ENCODE measurements at places on chromosomes 12 and 14.

- DNase-seq: peak; percentile 13
- H3K36me3 ChIP-seq: no peaks in the 10 kb centered on the region
- no peak overlapping the region for H3K4me3 ChIP-seq
- H3K27ac ChIP-seq: no peak overlapping the region
- H3K4me1 ChIP-seq: peaks cover 6% of the 10 kb centered on the region
- no peaks in the 10 kb centered on the region for H3K27me3 ChIP-seq
Observed at GRCh38 chr14:28323951-28324741, 442.4 kb upstream of the FOXG1 start.

GRCh38 chr12:115660211-115660805 lies 617.2 kb downstream of the MED13L start:
- no peaks in the 10 kb centered on the region for H3K36me3 ChIP-seq
- no peaks in the 10 kb centered on the region for H3K4me1 ChIP-seq
- no peaks in the 10 kb centered on the region for H3K27me3 ChIP-seq
- no peak overlapping the region for H3K27ac ChIP-seq

DNA sequence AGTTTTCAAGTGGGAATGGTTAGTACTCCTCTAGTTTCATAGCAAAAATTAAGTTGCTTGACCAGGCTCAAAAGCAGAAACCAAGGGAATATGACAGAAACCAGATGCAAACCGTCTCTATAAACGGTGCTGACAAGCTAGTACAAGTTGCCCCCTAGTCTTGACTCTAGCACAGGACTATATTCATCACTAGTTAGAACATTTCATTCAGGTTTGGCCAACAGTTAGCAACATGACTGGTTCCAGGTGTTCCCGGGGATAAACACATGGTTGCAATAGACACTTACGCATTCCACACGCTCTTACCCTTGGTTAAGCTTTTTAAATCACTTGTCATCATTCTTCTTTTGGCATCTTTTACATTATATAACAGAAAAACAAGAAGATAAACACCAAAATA lies 103.6 kb downstream of the SCFD1 start:
- no peaks in the 10 kb centered on the region for H3K4me1 ChIP-seq
- no peak overlapping the region for H3K27ac ChIP-seq
- no peaks in the 10 kb centered on the region for H3K27me3 ChIP-seq

- H3K4me3 ChIP-seq: no peak overlapping the region
- no peak for DNase-seq
- H3K4me1 ChIP-seq: no peaks in the 10 kb centered on the region
- H3K27ac ChIP-seq: no peak overlapping the region
Observed at GRCh38 chr12:52122540-52122871, 43.0 kb downstream of the SMIM41 start.

DNA sequence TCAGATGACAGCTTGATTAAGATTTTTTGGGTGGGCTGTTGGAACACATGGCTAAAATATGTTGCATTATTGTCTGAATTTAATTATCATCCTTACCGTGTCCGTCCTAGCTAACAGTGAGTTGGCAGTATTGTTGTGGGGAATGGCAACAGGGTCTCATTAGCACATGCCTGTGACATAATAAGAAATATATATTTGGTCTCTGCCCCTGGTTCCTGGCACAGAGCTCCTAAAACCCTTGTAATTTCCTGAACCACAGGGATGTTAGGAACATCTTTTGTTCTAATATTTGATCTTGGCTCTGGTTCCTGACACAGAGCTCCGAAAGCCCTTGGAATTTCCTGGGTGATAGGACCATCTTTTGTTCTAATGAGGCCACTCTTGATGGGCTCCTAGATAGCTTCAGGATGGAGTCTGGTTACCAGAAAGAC lies 76.0 kb downstream of the SYNE2 start:
- H3K4me3 ChIP-seq: no peak overlapping the region
- no peaks in the 10 kb centered on the region for H3K36me3 ChIP-seq
- no peaks in the 10 kb centered on the region for H3K4me1 ChIP-seq
- H3K27me3 ChIP-seq: no peaks in the 10 kb centered on the region
- no peak overlapping the region for H3K27ac ChIP-seq

DNA sequence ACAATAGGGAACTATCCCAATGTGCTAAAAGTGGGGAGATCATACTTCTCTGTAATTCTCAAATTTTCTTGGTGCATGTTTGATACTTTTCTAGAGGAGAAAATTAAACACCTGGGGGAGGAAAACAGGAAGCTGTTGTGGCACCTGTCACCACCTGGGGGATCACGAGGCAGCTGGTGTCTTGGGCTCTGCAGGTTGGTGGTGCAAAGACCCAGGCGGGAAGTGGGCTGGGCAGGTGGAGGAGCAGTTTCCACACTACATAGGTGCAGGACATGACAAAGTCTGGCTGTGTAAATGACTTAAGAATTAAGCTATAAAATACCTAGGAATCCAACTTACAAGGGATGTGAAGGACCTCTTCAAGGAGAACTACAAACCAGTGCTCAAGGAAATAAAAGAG lies 23.2 kb downstream of the PEX5 start:
- no peak for DNase-seq
- no peaks in the 10 kb centered on the region for H3K27me3 ChIP-seq
- no peak overlapping the region for H3K27ac ChIP-seq
- H3K4me3 ChIP-seq: no peak overlapping the region

DNA sequence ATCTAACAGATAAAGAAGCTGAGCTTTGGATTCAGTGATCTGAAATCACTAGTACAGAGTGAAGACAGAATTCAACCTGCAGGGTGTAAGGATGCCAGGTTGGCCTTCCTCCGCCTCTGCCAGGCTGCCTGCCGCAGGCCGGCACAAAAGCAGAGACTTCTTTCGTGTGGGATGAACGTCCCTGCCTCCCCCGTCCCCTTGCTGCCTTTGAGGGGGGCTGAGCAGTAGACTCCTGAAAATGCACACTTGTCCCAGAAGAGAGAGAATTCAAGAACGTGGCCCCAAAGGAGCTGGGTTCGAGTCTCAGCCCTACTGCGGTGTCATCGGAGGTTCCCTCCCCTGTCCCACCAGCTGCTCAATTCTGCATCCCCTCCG lies 154.3 kb downstream of the BCL11B start:
- H3K4me3 ChIP-seq: no peak overlapping the region
- no peak overlapping the region for H3K27ac ChIP-seq
- DNase-seq: no peak
- H3K36me3 ChIP-seq: no peaks in the 10 kb centered on the region
- H3K27me3 ChIP-seq: peaks cover 26% of the 10 kb centered on the region
- H3K4me1 ChIP-seq: no peaks in the 10 kb centered on the region

- no peak overlapping the region for H3K27ac ChIP-seq
- DNase-seq: no peak
- no peak overlapping the region for H3K4me3 ChIP-seq
- peaks cover 3% of the 10 kb centered on the region for H3K36me3 ChIP-seq
Observed at GRCh38 chr12:94326234-94326633, 133.4 kb downstream of the CEP83 start.

- no peaks in the 10 kb centered on the region for H3K27me3 ChIP-seq
- H3K36me3 ChIP-seq: no peaks in the 10 kb centered on the region
- peak; percentile 75 for DNase-seq
- no peak overlapping the region for H3K27ac ChIP-seq
- peaks cover 17% of the 10 kb centered on the region for H3K4me1 ChIP-seq
Observed at GRCh38 chr14:90523544-90523943, 126.7 kb downstream of the CALM1 start.

DNA sequence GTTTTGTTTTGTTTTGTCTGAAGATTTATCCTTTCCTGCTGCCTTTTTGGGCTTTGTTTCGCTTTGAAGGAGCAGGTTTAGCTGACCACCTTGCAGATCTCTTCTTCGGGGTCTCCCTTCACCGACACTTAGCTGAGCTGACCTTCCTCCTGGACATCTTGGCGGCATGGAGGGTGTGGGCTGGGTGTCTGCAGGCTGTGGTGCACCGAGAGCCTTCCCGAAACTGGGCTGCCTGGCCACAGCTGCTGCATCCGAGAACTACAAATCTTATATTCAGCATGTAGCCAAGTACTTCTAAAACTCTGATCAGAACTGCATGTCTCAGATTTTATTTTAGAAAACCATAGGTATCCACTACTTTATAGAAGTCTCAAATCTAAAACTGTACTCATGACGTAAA lies 84.9 kb downstream of the PPFIBP1 start:
- H3K36me3 ChIP-seq: no peaks in the 10 kb centered on the region
- peaks cover 8% of the 10 kb centered on the region for H3K4me1 ChIP-seq
- H3K4me3 ChIP-seq: no peak overlapping the region

DNA sequence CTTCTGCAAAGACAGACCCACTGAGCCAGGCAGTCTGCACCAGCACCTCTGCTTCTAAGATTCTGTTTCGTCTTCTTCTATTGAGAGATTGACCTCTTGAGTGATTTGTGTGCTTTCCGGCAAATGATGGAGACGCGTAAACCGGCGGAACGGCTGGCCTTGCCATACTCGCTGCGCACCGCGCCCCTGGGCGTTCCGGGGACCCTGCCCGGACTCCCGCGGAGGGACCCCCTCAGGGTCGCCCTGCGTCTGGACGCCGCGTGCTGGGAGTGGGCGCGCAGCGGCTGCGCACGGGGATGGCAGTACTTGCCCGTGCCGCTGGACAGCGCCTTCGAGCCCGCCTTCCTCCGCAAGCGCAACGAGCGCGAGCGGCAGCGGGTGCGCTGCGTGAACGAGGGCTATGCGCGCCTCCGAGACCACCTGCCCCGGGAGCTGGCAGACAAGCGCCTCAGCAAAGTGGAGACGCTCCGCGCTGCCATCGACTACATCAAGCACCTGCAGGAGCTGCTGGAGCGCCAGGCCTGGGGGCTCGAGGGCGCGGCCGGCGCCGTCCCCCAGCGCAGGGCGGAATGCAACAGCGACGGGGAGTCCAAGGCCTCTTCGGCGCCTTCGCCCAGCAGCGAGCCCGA lies 703 bp downstream of the ASCL4 start:
- no peak for DNase-seq
- H3K36me3 ChIP-seq: no peaks in the 10 kb centered on the region
- H3K4me3 ChIP-seq: no peak overlapping the region
- H3K4me1 ChIP-seq: no peaks in the 10 kb centered on the region

DNA sequence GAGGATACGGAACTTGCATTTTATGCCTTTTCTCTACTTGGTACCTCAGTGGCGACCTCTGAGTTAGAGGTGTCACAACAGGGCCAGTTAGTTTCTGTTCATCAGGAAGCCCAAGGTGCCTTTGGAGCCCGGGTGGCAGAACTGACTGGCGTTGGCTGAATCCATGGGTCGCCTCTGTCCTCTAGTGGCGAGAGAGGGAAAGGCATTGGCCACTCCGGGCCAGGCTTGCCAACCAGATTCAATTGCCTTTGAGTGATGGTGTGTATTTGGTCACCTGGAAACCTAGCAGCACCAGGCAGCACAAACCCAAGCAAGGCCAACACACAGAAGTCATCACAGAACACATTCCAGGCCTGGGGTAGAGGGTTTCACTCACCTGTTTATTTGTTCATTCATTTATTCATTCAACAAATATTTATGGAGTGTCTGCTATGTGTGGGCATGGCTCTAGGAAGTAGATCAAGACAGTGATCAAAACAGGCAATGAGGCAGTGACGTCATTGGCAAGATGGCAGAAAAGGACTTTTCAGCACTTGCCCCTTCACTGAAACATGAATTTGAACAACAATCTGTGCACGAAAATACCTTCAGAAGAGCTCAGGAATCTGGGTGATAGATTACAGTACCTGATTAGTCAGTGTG lies 40.5 kb upstream of the KCNA5 start:
- H3K4me1 ChIP-seq: peaks cover 4% of the 10 kb centered on the region
- no peaks in the 10 kb centered on the region for H3K27me3 ChIP-seq
- H3K4me3 ChIP-seq: no peak overlapping the region
- peak; percentile 12 for DNase-seq
- H3K36me3 ChIP-seq: no peaks in the 10 kb centered on the region
- H3K27ac ChIP-seq: no peak overlapping the region

DNA sequence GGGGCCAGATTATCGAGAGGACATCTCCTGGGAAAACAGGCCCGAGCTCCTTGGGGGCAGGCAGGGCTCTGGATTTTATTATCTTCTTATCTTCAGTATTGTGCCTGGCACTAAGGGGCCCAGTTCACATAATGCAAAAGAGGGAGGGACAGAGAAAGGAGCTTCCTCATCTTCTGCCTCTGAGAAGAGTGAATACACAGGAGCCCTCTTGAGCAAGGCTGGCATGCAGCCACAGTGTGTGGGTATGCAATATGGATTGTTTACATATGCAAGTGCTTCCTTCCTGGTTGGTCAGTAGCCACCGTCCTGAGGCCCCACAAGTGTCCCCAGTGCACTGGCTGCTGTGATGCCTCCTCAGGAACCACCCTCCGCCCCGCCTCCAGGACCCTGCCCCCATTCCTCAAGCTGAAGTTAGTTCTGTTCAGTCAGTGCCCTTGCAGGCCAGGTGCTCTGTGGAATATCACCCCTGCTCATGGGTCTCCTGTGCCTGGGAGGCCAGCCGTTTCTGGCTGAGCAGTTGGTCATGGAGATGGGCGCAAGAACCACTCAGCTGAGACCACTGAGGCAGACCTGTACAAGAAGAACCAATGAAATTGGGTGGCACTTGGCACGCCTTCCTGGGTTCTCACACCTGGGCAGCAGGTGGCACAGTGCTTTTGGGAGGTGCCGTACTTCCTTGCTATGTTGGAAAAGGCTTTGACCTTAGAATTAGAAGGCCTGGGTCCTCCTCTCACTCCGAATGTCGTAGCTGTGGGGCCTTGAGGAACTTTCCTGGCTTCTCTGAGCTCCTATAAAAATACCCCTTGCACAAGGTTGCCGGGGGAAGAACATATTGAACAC lies 35.1 kb upstream of the ACTN1 start:
- no peak overlapping the region for H3K27ac ChIP-seq
- H3K27me3 ChIP-seq: no peaks in the 10 kb centered on the region
- no peak overlapping the region for H3K4me3 ChIP-seq
- no peaks in the 10 kb centered on the region for H3K36me3 ChIP-seq

GRCh38 chr12:107244584-107244983 lies 151.2 kb upstream of the CRY1 start:
- no peak for DNase-seq
- no peak overlapping the region for H3K4me3 ChIP-seq
- no peaks in the 10 kb centered on the region for H3K27me3 ChIP-seq
- no peaks in the 10 kb centered on the region for H3K4me1 ChIP-seq
- no peaks in the 10 kb centered on the region for H3K36me3 ChIP-seq

- peak overlapping the region; percentile 85 for H3K27ac ChIP-seq
- peaks cover 19% of the 10 kb centered on the region for H3K4me1 ChIP-seq
- H3K4me3 ChIP-seq: no peak overlapping the region
- H3K27me3 ChIP-seq: no peaks in the 10 kb centered on the region
Observed at GRCh38 chr12:58365087-58365390, 423.7 kb downstream of the ATP23 start.

DNA sequence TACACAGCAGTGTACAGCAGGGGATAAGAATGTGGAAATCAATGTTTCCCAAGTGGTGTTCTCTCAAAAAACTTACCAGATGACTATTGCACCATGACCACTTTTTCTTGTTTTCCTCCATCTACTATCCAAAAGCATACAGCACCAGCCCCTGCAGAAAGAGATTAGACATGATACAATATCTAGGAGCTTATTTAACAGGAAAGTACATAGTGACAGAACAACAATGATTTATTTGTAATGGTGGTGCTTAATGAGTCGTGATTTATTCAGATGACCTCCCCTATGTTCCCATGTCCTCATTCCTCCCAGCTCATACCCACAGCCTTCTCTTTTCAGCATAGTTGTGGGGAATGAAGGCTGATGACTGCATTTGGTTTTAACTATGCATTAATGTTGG lies 413.6 kb downstream of the BTG1 start:
- no peak overlapping the region for H3K4me3 ChIP-seq
- no peaks in the 10 kb centered on the region for H3K27me3 ChIP-seq
- H3K36me3 ChIP-seq: no peaks in the 10 kb centered on the region
- no peaks in the 10 kb centered on the region for H3K4me1 ChIP-seq
